Foreskin fibroblast (primary cell): ENCODE measurements at places on chromosomes 12 and 14.

- DNase-seq: no peak
Observed at GRCh38 chr12:57523706-57524614, 1.3 kb downstream of the MBD6 start.

DNA sequence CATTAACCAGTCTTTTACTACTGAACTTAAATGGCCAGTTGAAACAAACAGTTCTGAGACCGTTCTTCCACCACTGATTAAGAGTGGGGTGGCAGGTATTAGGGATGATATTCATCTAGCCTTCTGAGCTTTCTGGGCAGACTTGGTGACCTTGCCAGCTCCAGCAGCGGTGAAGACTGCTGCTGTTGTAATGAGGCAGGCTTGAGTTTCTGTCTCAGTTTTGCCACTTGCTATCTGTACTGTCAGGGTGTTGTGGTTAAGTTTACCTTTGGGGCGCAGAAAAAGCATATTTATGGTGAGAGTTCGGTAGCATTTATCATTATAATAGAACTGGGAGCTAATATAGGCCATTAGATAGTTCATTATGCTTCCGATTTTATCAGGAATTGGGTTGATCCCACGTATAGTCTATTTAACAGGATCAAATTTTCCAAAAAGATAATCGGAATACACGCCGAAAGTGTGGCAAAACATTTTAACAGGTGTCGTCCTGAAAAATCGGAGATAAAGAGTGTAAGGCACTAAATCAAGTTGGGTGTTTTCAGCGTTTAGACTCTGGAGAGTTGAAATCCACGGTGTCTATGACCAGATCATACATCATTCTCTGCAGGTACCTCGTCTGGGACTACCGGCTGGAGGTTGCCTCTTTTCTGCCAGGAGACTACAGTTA is 688 bp upstream of the NECAP1 start:
- peak; percentile 39 for DNase-seq

GRCh38 chr14:25477316-25478098 is 427.6 kb upstream of the STXBP6 start:
- DNase-seq: no peak

DNA sequence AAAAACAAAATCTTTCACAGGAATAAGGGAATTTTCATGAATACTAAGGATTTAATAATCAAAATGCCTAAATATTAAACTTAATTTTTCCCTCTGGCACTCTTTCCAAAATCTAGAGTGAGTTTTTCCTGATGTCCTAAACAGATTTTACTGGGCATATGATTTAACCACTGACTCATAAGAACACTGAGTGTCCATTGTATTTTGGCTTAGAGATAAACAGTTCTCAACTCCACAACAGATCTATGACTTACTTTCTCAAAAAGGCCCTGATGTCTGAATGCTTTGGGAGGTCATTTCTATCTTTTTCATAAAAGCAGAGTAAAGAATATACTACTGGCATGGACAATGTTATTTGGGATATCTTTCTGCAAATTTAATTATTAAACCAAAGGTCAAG is 15.0 kb downstream of the TMBIM4 start:
- peak; percentile 48 for DNase-seq
